ENCODE measurements at places on chromosomes 11 and 22. TPM values are rescaled to one million over a fixed set of nuclear protein-coding genes. Genes with fewer than 3 reads are reported as not detected.

Gene SLC17A6
- not detected for total RNA-seq

Gene MMP8
- not detected for total RNA-seq

Gene TIMM10
- 17.8 TPM for total RNA-seq

Gene TH
- not detected for total RNA-seq

Gene GUCY1A2
- 44.6 TPM for total RNA-seq

Gene ADAMTS8
- 2.3 TPM for total RNA-seq

Gene KIRREL3
- total RNA-seq = not detected

Gene F2
- not detected for total RNA-seq

Gene MOV10L1
- total RNA-seq = not detected

Gene RCOR2
- total RNA-seq = 11.8 TPM

Data from uterus (tissue), 4 donors.